ENCODE measurements at places on chromosomes 4 and X. TPM values are rescaled to one million over a fixed set of nuclear protein-coding genes. Genes with fewer than 3 reads are reported as not detected.

- DNase-seq, result peak; percentile 81
Measured at GRCh38 chrX:116281106-116281505, 110.6 kb downstream of the AGTR2 start.

GRCh38 chr4:145545538-145546174, 64.0 kb downstream of the SMAD1 start:
- DNase-seq, result peak; percentile 97

Gene HDAC6
- 42.5 TPM for total RNA-seq

Gene FAAH2
- 0.83 TPM for total RNA-seq

Gene SSX4
- not detected for total RNA-seq

- DNase-seq, result no peak
Measured at GRCh38 chr4:37721995-37722638, 35.9 kb upstream of the RELL1 start.

DNA sequence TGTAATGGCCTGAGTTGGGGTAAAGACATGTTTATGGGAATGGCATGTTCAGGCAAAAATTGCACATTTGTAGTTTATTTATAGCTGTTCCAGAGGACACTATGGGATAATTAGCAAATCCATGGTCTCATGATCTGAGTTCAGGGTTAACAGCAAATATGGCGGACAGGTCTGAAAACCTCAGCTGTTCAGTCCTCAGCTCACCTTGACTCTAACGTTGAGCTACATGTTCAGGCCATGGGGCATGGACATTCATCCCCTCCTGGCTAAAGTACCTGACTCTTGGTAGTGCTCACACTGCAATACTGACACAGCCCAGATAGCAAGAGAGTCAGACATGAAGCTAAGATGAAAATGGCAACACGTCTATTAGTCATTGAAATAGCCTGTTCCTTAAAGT, 161.6 kb upstream of the GPC4 start:
- DNase-seq, result no peak

- DNase-seq, result no peak
Measured at GRCh38 chr4:56745042-56745441, 63.9 kb upstream of the HOPX start.

DNA sequence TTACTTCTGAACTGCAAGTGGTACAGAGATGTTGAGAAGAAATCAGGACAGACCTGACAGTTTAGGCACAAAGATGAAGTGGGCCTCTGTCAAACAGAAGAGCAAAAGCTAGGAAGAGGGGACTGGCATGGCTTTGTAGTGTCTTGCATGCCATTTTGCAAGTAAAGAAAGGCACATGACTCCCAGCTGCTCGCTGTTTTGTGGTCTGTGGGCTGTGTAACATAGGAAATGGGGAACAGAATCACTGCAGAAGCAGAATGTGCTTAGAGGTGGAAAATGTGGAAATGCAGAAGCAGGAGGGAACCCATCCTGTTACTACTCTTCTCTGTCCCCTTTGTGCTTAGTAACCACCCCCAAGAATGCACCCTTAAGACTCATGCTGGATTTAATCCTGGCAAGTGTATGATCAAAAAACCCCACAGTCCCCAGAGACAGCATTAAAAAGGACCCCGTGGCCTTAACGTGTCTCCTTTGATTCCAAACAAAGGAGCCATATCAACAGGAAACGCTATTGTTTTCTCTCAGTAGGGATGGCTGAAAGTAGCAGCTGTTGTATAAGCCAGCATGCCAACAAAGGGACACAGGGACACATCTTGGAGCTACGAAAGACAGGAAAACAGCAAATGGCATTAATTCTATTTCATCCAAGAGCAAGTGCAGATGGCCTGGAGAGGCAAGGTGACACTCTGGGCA, 177.6 kb upstream of the GLRA2 start:
- no peak for DNase-seq

- no peak for DNase-seq
Measured at GRCh38 chr4:93749292-93749761, 79.2 kb upstream of the ATOH1 start.

DNA sequence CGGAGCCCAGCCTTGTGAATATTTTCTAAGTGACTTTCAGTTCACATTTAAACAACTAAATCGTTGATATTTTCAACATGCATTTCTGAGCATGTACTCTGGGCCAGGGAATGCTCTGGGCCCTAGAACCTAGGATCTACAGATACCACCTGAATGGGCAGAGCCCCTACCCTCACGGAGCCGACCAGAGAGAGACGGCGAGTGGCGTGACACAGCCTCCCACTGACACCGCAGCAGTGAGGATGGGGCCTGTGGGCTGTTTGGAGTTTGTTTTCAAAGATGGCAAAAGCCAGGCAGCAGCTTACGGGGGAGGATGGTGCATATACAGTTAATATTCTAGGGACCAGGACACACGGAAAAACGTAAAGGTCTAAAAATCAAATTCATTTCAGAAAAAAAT, 17.7 kb downstream of the NELFA start:
- DNase-seq, result no peak

GRCh38 chrX:12304261-12304660, 166.0 kb downstream of the FRMPD4 start:
- no peak for DNase-seq

Gene MSANTD1
- total RNA-seq, result 0.68 TPM

- DNase-seq, result no peak
Measured at GRCh38 chr4:38060829-38061431, 100.7 kb downstream of the PTTG2 start.

GRCh38 chrX:69179380-69179911, 14.2 kb upstream of the PJA1 start:
- no peak for DNase-seq

- peak; percentile 26 for DNase-seq
Measured at GRCh38 chr4:84238247-84239090, 260.6 kb downstream of the NKX6-1 start.

- DNase-seq, result peak; percentile 85
Measured at GRCh38 chr4:159071178-159071968, 31.5 kb upstream of the RAPGEF2 start.

GRCh38 chr4:137432446-137433311, 99.6 kb downstream of the PCDH18 start:
- no peak for DNase-seq

Gene LONRF3
- total RNA-seq, result not detected

GRCh38 chr4:62709618-62710252, 1509.6 kb downstream of the ADGRL3 start:
- peak; percentile 3 for DNase-seq

- DNase-seq, result no peak
Measured at GRCh38 chrX:31704938-31705337, 633.1 kb upstream of the FTHL17 start.

GRCh38 chr4:89357340-89357739, 49.7 kb upstream of the GPRIN3 start:
- DNase-seq, result no peak

- DNase-seq, result no peak
Measured at GRCh38 chrX:9765737-9766097, at the start of gene GPR143. GPR143 (minus strand) TSS chrX:9765847; CDS start chrX:9765817, 30 bp downstream.
